CD4-positive, alpha-beta T cell treated with Interferon alpha-2 for 1 hour (primary cell): ENCODE measurements at places on chromosomes 5 and 9.

- DNase-seq, result no peak
These were observed 41.3 kb upstream of the CACNA1B start for GRCh38 chr9:137836151-137836830.

DNA sequence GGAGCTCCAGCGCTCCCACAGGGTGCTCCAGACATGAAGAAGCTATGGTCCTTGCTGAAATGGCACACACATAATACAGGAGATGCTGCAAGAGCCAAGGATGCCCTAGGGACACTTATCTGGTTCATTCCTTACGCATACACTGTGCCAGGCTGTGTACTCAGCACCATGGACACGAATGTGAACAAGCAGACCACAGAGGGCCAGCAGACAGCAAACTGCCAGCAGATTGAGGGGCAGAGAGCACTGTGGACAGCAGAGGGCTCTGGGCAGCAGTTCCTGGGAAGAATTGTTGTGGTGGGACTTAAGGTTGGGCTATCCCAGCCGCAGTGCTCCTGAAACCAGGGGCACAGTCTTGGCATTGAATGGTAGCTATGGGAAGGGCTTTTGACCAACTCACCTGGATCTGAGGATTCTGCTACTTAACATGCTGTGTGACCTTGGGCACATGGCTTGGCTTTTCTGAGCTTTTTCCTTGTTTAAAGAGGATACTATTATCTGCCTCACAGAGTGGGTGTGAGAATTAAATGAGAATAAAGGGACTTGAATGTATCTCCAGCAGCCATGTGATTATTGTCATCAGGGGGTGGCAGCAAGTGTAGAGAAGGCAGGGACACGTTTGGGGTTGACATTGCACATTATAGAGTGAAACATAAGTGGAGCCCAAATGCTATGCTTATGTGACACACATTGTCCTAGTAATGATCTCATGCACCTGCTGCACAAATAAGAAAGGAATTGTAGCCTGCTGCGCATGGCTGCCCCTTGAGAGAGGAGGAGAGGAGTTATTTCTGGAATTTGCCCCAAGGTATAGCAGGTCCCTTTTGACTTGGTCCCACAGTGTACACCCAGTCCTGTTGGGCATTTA, 30.1 kb downstream of the PPARGC1B start:
- no peak for DNase-seq

GRCh38 chr5:146549615-146550014, 33.6 kb upstream of the GPR151 start:
- no peak for DNase-seq

GRCh38 chr5:163373436-163374084, 63.8 kb upstream of the CCNG1 start:
- DNase-seq, result no peak

DNA sequence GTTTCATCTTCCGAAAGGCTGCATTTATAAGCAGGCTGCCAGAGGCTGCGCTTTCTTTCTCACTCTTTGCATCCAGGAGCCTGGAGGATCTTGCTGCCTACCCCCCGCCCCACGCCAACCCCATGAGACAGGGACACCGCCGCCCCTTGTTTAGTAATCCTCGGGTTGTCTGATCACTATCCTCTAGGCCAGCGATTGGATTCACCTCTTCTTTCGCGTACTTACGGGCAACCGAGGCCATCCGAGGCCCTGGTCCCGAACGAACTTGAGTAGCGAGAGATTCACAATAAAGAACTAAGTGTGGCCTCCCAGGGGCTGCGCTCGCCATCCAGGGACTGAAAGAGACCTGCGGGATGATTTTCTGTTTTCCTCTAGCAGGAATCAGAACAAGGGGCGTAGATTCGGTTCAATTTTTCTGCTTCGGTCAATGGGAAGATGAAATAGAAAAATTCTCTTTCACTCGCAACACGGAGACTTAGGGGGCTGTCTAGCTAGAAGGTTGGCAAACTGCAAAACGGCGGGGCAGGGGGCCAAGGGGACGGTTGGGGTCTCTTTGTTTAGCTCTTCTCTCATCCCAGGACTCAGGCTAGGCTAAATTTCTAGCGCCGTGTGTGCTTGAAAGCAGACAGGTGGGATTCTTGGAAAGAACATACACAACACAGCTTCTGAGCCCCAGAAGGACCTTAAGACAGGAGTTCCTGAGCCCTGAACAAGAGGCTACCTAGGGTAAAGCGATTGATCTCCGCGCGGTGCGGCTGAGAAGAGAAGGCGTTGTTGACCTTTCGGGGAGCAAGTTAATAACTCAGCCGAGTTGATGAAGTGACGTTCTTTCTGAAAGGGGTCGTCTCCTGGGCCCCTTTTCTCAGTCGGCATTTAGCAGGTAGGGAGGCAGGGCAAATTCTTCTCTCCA, 5.8 kb upstream of the ISL1 start:
- DNase-seq, result no peak

DNA sequence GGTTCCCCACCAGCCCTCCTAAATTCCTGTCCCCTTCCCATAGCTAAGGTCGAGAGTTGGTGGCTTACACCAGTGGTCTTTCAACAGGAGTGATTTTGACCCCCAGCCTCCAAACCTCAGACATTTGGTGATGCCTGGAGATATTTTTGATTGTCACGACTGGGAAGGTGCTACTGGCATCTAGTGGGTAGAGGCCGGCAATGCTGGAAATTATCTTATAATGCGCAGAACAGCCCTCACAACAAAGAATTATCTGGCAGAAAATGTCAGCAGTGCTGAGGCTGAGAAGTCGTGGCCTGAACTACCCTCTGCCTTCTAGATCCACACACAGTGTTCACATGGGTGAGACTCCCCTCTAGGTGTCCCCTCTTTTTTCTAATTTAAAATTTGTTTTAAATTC, 69.6 kb downstream of the IL31RA start:
- DNase-seq, result no peak

- DNase-seq, result peak; percentile 42
These were observed at the start of gene NRG2 for GRCh38 chr5:140042643-140043507. NRG2 (minus strand) TSS chr5:140043299.

DNA sequence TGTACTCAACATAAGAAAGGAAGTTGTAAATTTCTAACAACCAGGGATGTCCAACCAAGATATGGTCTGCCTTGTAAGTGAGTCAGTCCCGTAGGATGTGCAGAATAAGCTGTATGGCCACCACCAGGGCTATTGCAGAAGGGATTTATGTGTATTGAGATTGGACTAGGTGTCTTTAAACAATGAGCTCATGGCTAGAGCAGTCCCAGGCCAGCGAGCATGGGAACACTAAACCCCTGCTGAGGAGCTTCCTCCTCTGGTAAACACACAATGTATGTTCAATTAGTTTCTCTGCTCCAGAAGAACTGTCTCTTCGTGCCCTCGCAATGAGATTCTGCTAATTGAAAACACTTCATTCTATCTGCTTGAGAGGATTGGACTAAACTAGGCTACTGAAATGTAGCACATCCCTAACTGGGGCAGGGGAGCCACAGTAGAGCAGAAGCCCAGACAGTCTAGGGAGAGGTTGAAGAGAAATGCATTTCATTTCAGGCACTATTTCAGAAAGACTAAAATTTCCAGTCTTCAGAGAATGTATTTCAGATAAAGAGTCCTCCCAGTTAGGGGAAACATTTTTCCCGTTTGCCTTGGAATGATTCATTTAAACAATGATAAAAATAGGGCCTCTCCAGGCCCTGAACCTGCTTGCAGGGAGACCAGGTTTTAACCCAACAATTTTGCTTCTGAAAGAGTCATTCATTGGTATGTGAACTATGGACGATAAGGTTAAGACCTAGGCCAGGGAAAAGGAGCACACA, 154.7 kb downstream of the FAM114A2 start:
- no peak for DNase-seq

DNA sequence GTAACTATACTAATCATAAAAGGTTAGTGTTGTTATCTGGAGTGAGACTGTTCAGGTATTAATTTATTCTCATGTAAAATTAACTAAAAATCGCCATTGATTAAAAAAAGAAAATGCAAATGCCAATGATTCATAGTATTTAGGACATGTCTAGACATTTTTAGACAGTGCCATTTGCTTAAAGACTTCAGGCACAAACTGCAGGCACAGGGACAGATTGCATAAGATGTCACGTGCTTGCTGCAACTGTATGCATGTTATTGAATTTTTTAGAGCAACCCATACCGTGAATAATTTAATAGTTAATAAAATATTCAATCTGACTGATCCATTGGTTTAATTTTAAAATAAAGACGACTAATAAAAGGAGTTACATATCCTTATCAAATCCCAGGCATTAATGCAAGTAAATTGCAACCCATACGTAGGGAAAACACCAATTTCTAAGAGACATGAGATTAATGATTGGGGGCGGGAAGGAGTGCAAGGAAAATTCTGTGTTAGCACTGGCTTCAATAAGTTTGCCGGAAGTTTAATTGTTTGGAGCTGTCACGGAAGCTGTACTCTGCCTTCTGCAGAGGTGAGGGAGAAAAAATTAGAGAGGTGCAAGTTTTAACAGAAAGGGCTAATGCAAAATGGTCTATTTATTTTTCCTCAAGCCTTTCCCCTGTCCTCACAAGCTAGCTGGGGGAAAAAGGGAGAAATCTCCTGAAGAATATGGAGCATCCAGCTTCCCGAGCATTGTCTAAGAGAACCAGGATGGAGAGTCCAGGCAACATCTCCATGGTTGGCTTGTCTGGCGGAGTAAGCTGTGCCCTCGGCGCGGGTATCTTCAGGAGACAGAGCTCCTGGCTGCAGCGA, 2.9 kb downstream of the EDIL3 start:
- DNase-seq, result no peak

DNA sequence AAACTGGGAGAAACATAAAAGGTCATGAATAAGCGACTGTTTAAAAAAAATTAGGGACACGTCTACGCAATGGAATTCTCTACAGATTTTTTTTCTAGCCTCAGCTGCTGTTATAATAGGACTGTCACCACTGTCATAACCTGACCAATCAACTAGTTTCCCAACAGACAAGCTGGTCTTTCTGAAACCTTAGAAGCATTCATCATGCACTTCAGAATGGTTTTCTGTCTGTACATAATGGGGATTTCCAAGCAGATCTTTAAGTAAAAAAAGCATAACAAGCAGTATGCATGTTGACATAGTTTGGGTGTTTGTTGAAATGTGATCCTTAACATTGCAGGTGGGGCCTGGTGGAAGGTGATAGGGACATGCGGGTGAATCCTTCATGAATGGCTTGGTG, 58.3 kb upstream of the SEMA6A start:
- no peak for DNase-seq

DNA sequence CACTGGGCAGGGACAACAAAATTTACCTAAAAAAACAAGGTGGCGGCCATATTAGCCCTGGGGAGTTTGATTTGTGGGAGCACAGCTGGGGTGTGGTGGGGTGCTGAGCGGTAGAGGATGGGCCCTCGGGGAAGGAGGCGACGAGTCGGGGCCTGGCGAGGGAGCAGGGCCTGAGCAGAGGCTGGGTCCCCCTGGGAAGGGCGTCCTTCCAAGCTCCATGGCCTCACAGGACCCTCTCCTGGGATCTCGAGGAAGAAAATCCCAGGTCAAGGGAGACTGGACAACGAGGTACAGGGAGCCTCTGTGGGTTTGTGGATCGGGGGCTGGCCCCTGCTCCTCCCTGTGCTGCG, 165.5 kb downstream of the CACNA1B start:
- no peak for DNase-seq

DNA sequence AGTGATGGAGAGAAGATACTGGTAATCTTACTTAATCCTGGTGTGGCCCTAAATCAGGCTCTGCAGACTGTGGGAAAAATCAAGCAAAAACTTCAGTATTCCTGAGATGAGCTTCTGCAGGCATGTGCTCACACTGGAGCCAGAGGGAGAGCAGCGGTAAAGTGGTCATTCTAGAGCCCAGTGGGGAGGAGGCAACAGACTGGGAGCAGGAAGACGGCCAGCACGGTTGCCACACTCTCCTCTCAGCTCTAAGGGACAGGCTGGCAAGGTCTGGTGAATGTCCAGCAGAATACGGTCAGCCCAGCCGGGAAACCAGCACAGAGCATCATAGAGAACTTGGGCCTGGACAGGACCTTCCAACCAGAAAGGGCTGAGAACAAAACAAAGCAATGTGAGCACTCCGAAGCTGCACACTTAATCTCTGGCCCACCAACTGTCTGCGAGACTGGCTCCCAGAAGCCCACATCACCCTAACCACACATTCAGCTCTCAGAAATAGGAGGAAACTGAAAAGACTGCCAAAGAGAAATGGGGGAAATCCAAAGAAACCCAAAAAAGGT, 30.3 kb downstream of the MED27 start:
- DNase-seq, result no peak

DNA sequence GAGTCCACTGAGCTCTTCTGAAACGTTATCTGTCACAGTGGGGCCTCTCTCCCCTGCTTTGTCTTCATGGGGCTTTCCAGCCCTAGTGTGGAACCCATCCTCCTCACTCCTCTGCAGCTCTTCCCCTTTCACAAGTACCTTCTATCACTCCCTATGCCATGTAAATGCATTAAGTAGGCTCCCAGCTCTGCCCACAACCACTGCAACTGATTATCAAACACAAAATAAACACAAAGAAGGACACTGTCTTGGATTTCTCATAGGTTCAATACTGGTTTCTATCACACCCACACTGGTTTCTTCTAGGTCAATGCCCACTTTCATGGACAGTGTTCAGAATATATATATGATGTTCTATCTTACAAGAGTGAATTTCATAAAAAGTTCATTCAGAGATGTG, 139.4 kb downstream of the GNAQ start:
- DNase-seq, result no peak

- DNase-seq, result no peak
These were observed 27.0 kb downstream of the MRPL36 start for GRCh38 chr5:1772634-1773033.

GRCh38 chr9:89522959-89523285, 25.0 kb upstream of the SEMA4D start:
- no peak for DNase-seq

GRCh38 chr5:149221731-149222342, 49.8 kb upstream of the AFAP1L1 start:
- DNase-seq, result no peak

- DNase-seq, result no peak
These were observed 13.0 kb upstream of the OSMR start for GRCh38 chr5:38832810-38833209.

DNA sequence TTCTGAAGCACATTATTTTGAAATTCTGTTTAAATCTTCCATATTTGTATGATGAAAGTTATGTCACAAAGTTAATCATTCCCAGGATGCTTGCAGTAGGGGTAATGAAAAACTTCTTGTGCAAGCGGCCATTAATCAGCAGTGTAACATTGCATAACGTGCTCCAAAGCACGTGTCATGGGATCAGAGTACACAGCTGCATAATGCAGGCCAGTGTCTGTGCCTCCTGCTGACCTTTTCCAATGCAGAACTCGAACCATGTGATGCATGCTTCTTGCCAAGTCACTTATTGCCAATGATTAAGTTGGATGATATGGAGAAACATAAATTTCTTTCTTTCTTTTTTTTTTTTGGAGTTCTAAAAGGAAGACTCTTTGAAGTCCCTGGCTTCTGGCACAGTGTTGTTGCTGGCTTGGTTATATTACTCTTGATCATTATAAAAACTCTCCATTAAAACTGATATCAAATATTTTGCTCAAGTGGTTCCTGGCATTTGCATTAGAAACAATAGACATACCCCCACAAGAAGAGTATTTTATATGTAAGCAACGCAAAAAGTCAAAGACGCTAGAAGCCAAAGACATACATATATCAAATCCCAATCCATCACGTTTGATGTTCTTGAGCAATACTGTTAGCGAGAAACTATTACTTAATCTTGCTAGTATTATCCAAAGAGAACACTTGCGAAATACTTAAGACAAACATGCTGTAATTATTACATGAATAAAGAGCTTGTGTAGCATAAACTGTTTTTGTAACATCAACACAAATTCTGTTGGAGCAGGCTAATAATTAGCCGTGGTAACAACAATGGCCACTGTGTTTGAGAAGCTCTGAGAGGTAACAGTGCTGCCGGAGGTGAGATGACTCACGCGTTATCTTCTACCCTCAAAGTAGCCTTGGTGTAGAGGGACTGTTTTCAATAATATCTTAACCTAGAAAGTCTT, 164.2 kb downstream of the AUH start:
- DNase-seq, result no peak
